Fibroblast of the conjunctiva (primary cell): ENCODE measurements at places on chromosomes 4 and X.

GRCh38 chr4:84878090-84878489 lies 88.4 kb downstream of the WDFY3 start:
- DNase-seq: peak; percentile 26

GRCh38 chr4:39348371-39349315 lies 17.5 kb downstream of the RFC1 start:
- DNase-seq: no peak

DNA sequence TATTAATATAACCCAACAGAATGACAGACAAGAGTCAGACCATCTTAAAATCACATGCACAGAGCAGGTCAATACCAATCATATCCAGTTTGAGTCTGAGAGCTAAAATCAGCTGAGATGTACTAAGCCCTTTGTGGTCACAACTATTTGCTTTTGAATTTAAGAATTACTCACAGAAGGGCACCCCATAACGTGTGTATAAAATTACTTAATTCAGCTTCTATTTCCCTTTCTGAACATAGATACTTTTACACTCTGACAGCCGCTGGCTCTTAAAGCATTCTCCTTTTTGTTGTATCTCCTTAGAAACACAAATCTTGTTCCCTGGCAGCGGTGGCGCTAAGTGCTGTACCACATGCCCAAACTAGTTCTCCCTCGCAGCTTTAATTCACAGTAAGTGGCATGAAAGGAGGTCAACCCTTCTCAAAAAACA lies 14.8 kb upstream of the PPARGC1A start:
- no peak for DNase-seq

GRCh38 chr4:163858515-163858914 lies 364.0 kb downstream of the TMA16 start:
- no peak for DNase-seq

- DNase-seq: no peak
These were observed 10.2 kb upstream of the TAPT1 start for GRCh38 chr4:16236402-16237023.

GRCh38 chr4:26763063-26763462 lies 97.6 kb upstream of the STIM2 start:
- DNase-seq: no peak

DNA sequence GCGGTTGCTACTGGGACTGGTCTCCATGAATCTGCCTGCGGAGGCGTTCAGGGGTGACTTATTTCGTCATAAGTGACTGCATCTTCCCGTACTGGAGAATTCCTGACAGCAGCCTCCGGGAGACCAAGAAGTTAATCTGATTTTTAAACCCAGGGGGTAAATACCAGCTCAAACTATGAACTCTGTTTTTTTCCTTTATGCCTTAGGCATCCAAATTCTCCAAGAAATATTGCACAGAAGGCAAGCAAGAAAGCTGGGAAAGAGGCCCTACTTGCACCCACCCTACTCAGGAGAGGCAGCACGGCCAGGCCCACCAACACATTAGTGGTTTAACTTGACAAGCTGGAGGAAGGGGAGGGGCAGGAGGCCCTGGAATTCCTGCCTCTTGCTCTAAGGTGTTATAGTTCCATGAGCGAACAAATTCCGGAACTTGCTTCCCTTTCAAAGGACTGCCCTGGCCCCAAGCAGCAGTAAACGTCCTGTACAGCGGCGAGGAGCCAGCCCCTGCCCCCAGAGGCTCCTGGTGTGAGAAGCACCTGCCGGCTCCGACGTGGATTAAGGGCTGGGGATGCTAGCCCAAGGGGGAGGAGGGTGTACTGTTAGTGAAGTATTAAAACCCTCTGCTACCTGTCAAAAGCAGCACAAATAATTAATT lies 177.2 kb downstream of the AFAP1 start:
- DNase-seq: no peak

GRCh38 chrX:103356130-103356798 lies at the start of gene TCEAL9:
TCEAL9 (plus strand) TSS chrX:103356506; CDS start chrX:103357685, 1,179 bp downstream.
- peak; percentile 78 for DNase-seq

GRCh38 chrX:1242891-1243402 lies 25.7 kb upstream of the CSF2RA start:
- no peak for DNase-seq

- DNase-seq: peak; percentile 43
These were observed at the start of gene KLHL2 for GRCh38 chr4:165207431-165208220. KLHL2 (plus strand) TSS chr4:165207561; CDS start chr4:165207877, 316 bp downstream.

DNA sequence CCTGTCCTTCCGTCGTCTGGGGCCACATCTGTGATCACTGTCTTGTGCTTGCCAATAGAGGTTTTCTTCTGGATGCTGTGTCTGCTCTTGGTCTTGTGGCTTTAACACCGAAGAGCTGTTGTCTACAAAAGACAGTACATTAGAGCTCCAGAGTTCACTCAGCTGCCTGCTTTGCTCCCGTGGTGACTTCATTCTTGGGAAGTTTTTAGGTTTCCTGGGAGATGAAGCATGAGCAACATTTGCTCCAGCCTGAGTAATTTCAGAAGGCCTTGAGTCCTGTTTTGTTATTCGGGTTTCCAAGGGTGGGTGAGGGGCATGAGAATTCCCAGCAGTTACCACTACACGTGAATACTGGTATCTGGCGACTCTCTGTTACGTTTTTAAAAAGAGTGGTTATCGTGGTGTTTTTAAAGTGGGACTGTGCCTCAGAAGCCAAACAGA lies 189.2 kb downstream of the SHROOM3 start:
- DNase-seq: peak; percentile 84

- DNase-seq: no peak
These were observed 1141.8 kb upstream of the PCDH7 start for GRCh38 chr4:29578329-29578728.

DNA sequence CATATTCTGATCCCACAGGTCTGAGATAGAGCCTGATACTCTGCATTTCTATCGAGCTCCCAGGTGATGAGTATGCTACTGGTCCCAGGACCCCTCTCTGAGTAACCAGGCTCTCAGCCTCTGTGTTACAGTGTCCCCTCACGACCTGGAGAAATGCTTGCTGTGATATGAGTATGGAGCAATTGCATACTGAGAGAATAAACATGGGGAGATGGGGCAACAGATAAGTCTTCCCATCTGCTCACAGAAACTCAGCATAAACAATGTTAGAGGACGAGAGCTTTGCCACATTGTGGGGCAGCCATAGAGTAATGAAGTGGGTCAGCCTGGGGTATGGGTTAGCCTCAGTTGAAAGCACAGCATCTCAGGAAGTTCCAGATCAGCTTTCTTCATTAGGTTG lies 82.6 kb upstream of the HS3ST1 start:
- no peak for DNase-seq

DNA sequence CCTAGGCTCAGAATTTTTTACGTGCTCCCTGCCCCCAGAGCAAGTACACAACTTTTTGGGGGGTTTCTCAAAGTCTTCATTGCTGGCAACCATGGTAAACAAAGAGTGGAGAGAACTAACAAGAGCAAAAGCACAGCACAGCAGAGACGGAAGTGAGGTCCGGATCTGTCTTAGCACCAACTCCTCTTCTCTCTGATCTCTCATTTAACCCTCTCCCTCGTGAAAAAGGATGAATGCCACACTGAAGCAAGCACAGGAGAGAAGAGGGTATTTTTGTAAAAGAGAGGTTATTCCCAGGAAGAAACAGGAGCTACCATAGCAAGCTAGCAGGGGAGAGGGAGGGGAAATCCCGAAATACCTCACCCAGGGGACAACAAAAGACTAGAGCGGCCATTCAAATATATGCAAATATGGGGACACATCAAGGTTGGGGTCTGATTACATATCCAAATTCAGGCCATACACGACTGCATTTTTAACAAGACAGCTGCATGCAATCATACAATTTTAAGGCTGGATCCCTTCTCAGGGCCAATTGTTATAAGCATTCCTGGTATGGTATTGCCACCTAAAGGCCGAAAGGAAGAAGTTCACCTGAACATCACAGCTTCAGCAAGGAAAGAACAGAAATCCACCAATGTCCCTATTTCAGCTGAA lies 46.6 kb downstream of the CD40LG start:
- DNase-seq: peak; percentile 49

DNA sequence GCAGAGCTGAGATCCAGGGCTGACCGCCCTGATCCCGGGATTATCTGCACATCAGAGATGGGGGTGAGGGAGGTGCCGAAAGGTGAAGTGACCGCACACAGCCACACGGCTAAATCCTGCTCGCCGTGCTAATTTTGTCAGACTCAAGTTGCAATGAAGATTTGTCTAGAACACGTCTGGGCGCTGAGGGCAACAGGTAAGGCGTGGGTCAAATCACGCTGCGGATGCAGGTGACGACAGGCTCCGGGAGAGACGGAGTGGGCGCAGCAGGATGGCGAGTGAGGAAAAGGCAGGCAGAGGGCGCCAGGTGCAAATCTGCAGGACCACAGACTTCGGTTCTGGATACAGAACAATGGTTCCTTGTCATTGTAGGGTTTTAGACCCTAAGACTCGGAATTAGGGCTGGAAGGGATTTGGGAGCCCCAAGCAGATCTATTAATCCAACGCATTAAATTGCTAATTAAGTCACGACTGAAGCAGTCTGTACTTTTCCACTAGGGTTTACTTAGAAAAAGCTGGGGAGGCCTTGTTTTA lies 1.9 kb upstream of the TBC1D14 start:
- DNase-seq: no peak

GRCh38 chrX:134801267-134801666 lies 143.0 kb upstream of the PLAC1 start:
- DNase-seq: no peak
